ENCODE measurements at places on chromosomes 6 and 20.
A peak's percentile ranks its signal among the peaks of the same experiment; 100 is the strongest.

DNA sequence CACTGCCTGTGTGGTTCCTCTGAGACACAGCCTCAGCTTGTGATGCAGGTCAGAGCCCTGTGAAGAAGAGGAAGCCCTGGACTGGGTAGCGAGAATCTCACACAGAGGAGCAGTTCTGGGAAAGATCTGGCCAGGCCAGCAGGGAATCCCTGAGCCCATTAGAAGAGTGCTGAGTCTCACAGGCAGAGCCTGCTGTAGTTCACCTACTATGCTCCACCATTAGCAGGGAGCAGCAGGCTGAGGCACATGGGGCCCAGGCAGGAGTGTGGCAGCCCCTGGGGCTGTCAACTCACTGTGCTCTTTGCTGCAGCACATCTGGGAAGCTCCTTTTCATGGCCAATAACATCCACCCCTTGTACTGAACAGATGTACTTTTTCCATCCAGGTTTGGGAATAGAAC, 146.8 kb upstream of the B3GAT2 start:
- no peak overlapping the region for H3K27ac ChIP-seq
- peaks cover 28% of the 10 kb centered on the region for H3K4me1 ChIP-seq
- DNase-seq = no peak
- peaks cover 12% of the 10 kb centered on the region for H3K27me3 ChIP-seq
- H3K36me3 ChIP-seq = no peaks in the 10 kb centered on the region

- peak overlapping the region; percentile 85 for H3K27ac ChIP-seq
- peaks cover 11% of the 10 kb centered on the region for H3K4me1 ChIP-seq
- no peak overlapping the region for H3K4me3 ChIP-seq
- peaks cover 29% of the 10 kb centered on the region for H3K36me3 ChIP-seq
- H3K27me3 ChIP-seq = no peaks in the 10 kb centered on the region
These were observed 9.0 kb downstream of the ATF6B start for GRCh38 chr6:32118782-32119628.

GRCh38 chr6:11592294-11592906, 54.9 kb downstream of the TMEM170B start:
- no peak for DNase-seq
- H3K27ac ChIP-seq = no peak overlapping the region
- H3K4me1 ChIP-seq = peaks cover 17% of the 10 kb centered on the region
- no peak overlapping the region for H3K4me3 ChIP-seq
- H3K36me3 ChIP-seq = no peaks in the 10 kb centered on the region
- no peaks in the 10 kb centered on the region for H3K27me3 ChIP-seq

GRCh38 chr6:145055567-145055966, 679.8 kb downstream of the EPM2A start:
- H3K4me3 ChIP-seq = no peak overlapping the region
- H3K36me3 ChIP-seq = no peaks in the 10 kb centered on the region
- no peaks in the 10 kb centered on the region for H3K4me1 ChIP-seq

DNA sequence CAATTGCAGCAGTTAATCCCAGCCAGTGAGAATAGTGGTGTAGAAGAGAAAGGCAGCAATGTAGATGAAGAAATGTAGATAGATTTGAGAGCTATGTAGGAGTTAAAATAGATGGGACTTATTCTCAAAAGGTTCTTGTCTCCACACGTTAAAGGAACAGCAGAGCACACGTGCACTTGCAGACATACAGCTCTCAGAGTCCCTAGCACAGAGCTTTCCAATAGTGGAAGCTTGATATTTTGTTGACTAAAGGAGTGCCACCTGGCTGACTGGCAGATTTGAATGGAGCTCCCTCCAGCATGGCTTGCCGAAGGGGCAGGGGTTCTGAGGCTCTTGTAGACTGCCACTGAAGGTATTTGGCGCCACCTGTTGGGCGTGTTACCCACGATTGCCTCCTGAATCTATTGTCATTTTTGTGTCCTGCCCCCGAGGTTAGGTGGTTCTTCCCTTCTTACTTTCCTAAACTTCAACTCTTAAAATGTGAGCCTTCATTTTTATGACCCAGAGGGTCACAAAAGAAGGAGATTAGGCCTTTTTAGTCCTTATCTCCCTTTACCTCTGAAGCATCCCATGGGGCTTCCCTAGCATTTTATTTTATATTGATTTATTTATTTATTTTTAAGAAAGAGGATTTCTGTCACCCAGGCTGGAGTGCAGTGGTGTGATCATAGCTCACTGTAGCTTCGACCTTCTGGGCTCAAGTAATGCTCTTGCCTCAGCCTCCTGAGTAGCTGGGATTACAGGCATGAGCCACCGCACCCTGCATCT, 16.4 kb downstream of the BRD2 start:
- H3K36me3 ChIP-seq = peaks cover 14% of the 10 kb centered on the region
- H3K27ac ChIP-seq = no peak overlapping the region
- no peaks in the 10 kb centered on the region for H3K4me1 ChIP-seq
- H3K27me3 ChIP-seq = peaks cover 23% of the 10 kb centered on the region

All from mesothelial cell of epicardium (in vitro differentiated cells).